ENCODE measurements at places on chromosomes 2 and 18.

GRCh38 chr2:158578703-158579330 lies 122.1 kb downstream of the PKP4 start:
- H3K4me1 ChIP-seq = no peaks in the 10 kb centered on the region
- no peaks in the 10 kb centered on the region for H3K27me3 ChIP-seq
- H3K36me3 ChIP-seq = peaks cover 4% of the 10 kb centered on the region
- no peak overlapping the region for H3K4me3 ChIP-seq

DNA sequence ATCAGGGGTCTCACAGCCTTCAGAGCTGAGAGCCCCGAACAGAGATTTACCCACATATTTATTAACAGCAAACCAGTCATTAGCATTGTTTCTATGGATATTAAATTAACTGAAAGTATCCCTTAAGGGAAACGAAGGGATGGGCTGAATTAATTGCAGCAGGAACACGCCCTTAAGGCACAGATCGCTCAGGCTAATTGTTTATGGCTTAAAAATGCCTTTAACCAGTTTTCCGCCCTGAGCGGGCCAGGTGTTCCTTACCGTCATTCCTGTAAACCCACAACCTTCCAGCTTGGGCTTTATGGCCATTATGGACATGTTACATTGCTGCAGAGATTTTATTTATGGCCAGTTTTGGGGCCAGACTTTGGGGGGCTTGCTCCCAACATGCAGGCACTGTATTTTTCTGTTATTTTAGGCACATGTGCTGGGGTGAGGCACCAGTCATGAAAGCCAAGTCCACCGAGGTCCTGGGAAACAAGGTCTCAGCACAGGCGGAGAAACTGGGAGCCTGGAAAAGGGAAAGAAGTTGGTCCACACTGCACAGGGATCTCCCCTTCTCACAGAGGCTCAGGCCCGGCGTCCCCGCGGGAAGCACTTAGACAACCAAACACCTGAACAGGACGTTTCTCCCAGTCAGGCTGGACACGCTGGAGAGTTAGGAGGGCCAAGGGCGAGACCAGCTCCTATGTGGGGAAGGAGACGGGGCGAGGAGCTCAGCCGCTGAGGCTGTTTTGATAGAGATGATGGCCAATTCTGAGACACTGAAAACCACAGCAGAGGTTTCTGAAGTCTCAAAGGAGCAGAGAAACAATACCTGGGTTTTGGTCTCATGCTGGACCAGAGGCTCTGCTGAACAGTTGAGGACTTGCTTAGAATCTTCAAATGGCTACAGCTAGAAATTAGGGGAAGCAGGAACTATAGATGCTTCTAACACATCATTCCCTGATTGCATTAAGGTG lies 86.7 kb downstream of the TMEM18 start:
- H3K4me1 ChIP-seq = peaks cover 4% of the 10 kb centered on the region
- no peak overlapping the region for H3K4me3 ChIP-seq
- H3K27ac ChIP-seq = no peak overlapping the region
- no peaks in the 10 kb centered on the region for H3K36me3 ChIP-seq
- peaks cover 39% of the 10 kb centered on the region for H3K27me3 ChIP-seq

- no peak overlapping the region for H3K27ac ChIP-seq
- no peaks in the 10 kb centered on the region for H3K36me3 ChIP-seq
- H3K4me3 ChIP-seq = no peak overlapping the region
These were observed 77.2 kb upstream of the HS6ST1 start for GRCh38 chr2:128395640-128396499.

- DNase-seq = no peak
- H3K4me3 ChIP-seq = no peak overlapping the region
- H3K4me1 ChIP-seq = no peaks in the 10 kb centered on the region
- peak overlapping the region; percentile 19 for H3K27ac ChIP-seq
- H3K27me3 ChIP-seq = no peaks in the 10 kb centered on the region
These were observed 148.9 kb upstream of the CCDC195 start for GRCh38 chr2:224865016-224865415.

DNA sequence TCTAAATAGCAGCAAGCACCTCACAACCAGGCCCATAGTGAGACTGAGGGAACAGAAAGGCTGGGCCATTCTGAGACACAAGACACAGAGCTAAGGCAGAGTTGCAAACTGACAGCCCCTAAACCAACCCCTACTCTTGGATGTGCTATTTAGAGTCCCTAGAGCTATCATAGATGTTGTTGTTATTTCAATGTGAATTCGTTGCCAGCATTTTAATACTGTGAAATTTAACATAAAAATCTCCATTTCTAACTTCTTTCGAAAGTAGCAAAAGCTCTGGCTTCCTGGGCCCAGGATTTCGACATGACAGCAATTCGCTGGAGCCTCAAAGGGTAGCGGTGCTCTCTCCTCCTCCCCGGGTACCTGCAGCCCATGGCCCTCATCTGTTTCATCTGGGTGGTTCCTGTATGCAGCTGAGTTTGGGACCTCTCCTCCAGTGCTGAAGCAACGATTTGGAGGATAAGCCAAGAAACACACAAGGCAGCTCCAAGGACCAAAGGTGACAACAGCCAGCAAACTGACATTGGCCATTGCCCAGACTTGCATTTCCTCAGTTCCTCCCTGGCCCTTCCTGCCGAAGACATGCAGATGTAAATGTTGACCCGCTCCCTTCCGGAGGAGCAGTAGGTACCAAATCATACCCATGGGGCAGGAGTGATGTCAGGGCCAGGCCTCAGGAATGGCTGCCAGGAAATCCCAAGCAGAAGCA lies 254.4 kb upstream of the NCKAP5 start:
- no peaks in the 10 kb centered on the region for H3K27me3 ChIP-seq
- H3K4me3 ChIP-seq = no peak overlapping the region
- no peak for DNase-seq
- no peak overlapping the region for H3K27ac ChIP-seq
- H3K36me3 ChIP-seq = no peaks in the 10 kb centered on the region
- no peaks in the 10 kb centered on the region for H3K4me1 ChIP-seq

- H3K27ac ChIP-seq = no peak overlapping the region
- peaks cover 17% of the 10 kb centered on the region for H3K4me1 ChIP-seq
These were observed 517.2 kb downstream of the PLCL1 start for GRCh38 chr2:198321522-198322088.

DNA sequence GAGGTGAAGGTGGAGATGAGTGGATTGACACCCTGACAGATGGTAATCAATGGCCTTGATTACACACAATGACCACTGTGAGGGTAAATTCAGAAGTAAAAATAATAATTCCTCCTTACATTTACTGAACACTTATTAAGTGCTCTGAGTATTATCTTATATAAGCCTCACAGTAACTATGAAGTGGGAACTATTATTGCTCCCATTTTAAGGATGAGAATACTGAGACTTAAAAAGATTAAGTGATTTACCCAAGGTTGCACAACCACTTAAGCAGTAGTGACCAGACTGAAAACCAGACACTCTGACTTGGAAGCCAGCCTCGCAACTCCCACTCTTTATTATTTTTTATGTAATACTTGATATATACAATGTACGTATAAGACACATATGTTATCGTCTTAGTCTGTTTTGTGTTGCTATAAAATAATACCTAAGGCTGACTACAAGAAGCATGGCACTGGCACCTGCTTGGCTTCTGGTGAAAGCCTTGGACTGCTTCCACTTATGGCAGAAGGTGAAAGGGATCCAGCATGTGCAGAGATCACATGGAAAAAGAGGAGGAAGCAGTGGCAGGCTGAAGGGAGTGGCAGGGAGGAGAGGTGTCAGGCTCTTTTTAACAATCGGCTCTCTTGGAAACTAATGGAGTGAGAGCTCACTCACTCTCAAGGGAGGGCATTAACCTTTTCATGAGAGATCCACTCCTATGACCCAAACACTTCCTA lies 41.5 kb upstream of the C1D start:
- no peak for DNase-seq
- H3K4me1 ChIP-seq = no peaks in the 10 kb centered on the region
- peaks cover 5% of the 10 kb centered on the region for H3K36me3 ChIP-seq
- no peak overlapping the region for H3K27ac ChIP-seq

GRCh38 chr2:230757476-230757875 lies 44.8 kb downstream of the CAB39 start:
- DNase-seq = no peak
- H3K4me1 ChIP-seq = peaks cover 73% of the 10 kb centered on the region
- no peaks in the 10 kb centered on the region for H3K27me3 ChIP-seq
- no peak overlapping the region for H3K4me3 ChIP-seq
- peaks cover 53% of the 10 kb centered on the region for H3K36me3 ChIP-seq

DNA sequence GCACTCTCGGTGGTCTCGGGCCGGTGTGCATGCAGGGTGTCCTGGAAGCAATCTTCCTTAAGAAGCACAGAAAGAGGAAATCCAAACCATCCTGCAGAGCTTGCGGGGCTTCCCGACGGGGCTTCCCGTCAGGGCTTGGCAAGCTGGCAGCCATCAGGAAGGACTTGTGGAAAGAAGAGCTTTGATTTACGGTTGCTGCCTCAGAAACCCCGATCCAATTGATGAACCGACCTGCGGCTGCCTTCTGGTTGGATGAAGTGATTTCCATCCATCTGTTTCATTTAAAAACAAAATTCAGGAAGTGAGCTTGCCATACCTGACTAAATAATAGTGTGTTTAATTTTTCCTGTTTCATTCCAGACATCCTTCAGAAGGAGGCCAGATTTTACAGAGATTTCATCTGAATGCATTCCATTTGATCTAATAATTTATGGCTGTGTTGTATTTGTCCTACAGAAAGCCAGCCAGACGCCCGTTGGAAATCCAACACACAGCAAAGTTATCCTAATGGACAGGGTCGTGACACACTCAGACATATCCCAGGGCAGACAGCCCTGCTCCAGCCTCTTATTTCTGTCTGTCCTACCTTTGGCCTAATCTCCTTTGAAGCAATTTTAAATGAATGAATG lies 141.3 kb downstream of the SEPTIN10 start:
- H3K27me3 ChIP-seq = peaks cover 3% of the 10 kb centered on the region
- DNase-seq = no peak
- H3K4me3 ChIP-seq = no peak overlapping the region
- H3K4me1 ChIP-seq = peaks cover 3% of the 10 kb centered on the region

Measured in activated naive CD4-positive, alpha-beta T cell treated with anti-CD3 and anti-CD28 coated beads, Interleukin-2, amount 10 ng/mL, durations not matched to agents 7 days and 5 days (primary cell).